ENCODE measurements at places on chromosomes 3 and 15.

- no peaks in the 10 kb centered on the region for H3K36me3 ChIP-seq
- H3K27me3 ChIP-seq = peaks cover 12% of the 10 kb centered on the region
- no peak overlapping the region for H3K4me3 ChIP-seq
- H3K4me1 ChIP-seq = no peaks in the 10 kb centered on the region
- no peak for DNase-seq
Measured at GRCh38 chr15:51322621-51323296, 15.6 kb downstream of the CYP19A1 start.

GRCh38 chr3:122331886-122332285, 6.8 kb downstream of the CSTA start:
- no peaks in the 10 kb centered on the region for H3K36me3 ChIP-seq
- peaks cover 3% of the 10 kb centered on the region for H3K4me1 ChIP-seq
- H3K4me3 ChIP-seq = no peak overlapping the region
- peaks cover 3% of the 10 kb centered on the region for H3K27me3 ChIP-seq
- H3K27ac ChIP-seq = no peak overlapping the region

- peaks cover 29% of the 10 kb centered on the region for H3K4me1 ChIP-seq
- no peak for DNase-seq
- no peak overlapping the region for H3K4me3 ChIP-seq
- H3K27ac ChIP-seq = peak overlapping the region; percentile 18
- H3K36me3 ChIP-seq = peaks cover 14% of the 10 kb centered on the region
- no peaks in the 10 kb centered on the region for H3K27me3 ChIP-seq
Measured at GRCh38 chr3:32700244-32700643, 15.3 kb downstream of the CNOT10 start.

GRCh38 chr15:76682259-76682658, 222.9 kb downstream of the SCAPER start:
- H3K4me1 ChIP-seq = no peaks in the 10 kb centered on the region
- no peak overlapping the region for H3K4me3 ChIP-seq
- no peak overlapping the region for H3K27ac ChIP-seq
- no peaks in the 10 kb centered on the region for H3K27me3 ChIP-seq
- H3K36me3 ChIP-seq = peaks cover 16% of the 10 kb centered on the region
- DNase-seq = no peak

- no peaks in the 10 kb centered on the region for H3K27me3 ChIP-seq
- H3K4me3 ChIP-seq = no peak overlapping the region
- no peaks in the 10 kb centered on the region for H3K4me1 ChIP-seq
- H3K27ac ChIP-seq = no peak overlapping the region
Measured at GRCh38 chr15:62637950-62638619, 404.5 kb upstream of the TPM1 start.

GRCh38 chr15:49877117-49877872, 241.7 kb downstream of the ATP8B4 start:
- no peak overlapping the region for H3K27ac ChIP-seq
- no peaks in the 10 kb centered on the region for H3K4me1 ChIP-seq
- no peaks in the 10 kb centered on the region for H3K36me3 ChIP-seq
- no peak for DNase-seq

GRCh38 chr3:184801241-184801785, 10.7 kb upstream of the VPS8 start:
- no peaks in the 10 kb centered on the region for H3K36me3 ChIP-seq
- DNase-seq = no peak
- H3K27ac ChIP-seq = no peak overlapping the region

DNA sequence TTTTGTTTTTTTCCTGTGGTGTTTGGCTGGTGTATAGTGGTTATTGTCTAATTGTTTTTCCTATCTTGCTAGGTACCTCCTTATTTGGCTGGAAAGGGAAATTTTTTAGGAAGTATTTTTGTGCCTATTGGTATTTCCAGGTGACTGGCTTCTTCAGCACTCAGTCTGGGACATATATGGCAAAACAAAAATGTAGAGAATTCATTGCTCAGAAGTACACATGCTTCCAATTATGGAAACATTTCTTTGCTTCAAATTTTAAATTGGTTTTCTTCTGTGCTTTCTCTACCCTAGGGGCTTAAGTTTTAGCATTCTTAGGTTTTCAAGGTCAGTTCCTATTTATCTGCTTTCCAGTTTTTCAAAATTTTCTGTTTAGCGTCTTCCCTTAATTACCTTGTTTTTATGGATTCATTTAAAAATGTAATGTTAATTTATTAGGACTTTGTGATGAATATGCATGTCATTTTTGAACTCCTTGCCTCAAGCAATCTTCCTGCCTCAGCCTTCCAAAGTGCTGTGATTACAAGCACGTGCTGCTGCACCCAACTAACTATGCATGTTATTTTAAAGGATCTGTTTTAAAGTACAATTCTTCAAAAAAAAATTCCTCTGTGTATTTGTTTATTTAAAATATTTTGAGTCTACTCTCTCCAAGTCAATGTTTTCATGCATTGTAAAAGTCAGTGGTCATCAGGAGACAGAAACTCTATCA, 231.9 kb upstream of the DPPA4 start:
- H3K27me3 ChIP-seq = no peaks in the 10 kb centered on the region
- H3K4me1 ChIP-seq = no peaks in the 10 kb centered on the region
- H3K4me3 ChIP-seq = no peak overlapping the region
- DNase-seq = no peak

GRCh38 chr3:76054404-76054803, 269.1 kb upstream of the ZNF717 start:
- no peak for DNase-seq
- H3K4me3 ChIP-seq = no peak overlapping the region
- H3K4me1 ChIP-seq = no peaks in the 10 kb centered on the region
- H3K36me3 ChIP-seq = no peaks in the 10 kb centered on the region
- H3K27ac ChIP-seq = no peak overlapping the region

DNA sequence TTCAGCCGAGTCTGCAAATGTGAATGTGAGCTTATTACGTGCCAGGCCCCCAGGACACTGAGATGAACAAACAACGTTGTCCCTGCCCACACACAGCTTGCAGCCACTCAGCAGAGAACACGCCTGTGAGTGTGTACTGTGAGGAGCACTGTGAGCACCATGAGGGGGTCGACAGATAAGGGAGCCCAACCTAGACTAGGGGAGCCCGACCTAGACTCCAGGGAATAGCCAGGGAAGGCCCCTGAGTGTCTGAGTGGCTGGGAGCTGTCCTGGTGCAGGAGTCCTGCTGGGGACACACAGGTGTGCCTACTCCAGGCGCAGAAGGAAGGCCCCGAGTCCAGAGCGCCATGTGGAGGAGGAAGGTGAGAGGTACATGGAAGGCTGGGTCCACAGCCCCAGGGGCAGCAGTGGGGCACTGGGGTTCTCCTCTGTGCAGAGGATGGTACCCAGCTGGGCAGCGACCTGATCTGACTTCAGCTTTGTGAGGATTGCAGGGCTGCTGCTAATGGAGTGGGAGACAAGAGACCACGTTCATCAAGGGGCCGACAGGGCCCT, 36.5 kb downstream of the MGLL start:
- no peaks in the 10 kb centered on the region for H3K36me3 ChIP-seq
- no peak for DNase-seq
- H3K4me3 ChIP-seq = no peak overlapping the region
- H3K4me1 ChIP-seq = peaks cover 3% of the 10 kb centered on the region
- H3K27me3 ChIP-seq = no peaks in the 10 kb centered on the region

- H3K36me3 ChIP-seq = no peaks in the 10 kb centered on the region
- H3K27ac ChIP-seq = no peak overlapping the region
- no peaks in the 10 kb centered on the region for H3K4me1 ChIP-seq
- H3K27me3 ChIP-seq = no peaks in the 10 kb centered on the region
Measured at GRCh38 chr3:87002346-87002745, 11.4 kb upstream of the VGLL3 start.

DNA sequence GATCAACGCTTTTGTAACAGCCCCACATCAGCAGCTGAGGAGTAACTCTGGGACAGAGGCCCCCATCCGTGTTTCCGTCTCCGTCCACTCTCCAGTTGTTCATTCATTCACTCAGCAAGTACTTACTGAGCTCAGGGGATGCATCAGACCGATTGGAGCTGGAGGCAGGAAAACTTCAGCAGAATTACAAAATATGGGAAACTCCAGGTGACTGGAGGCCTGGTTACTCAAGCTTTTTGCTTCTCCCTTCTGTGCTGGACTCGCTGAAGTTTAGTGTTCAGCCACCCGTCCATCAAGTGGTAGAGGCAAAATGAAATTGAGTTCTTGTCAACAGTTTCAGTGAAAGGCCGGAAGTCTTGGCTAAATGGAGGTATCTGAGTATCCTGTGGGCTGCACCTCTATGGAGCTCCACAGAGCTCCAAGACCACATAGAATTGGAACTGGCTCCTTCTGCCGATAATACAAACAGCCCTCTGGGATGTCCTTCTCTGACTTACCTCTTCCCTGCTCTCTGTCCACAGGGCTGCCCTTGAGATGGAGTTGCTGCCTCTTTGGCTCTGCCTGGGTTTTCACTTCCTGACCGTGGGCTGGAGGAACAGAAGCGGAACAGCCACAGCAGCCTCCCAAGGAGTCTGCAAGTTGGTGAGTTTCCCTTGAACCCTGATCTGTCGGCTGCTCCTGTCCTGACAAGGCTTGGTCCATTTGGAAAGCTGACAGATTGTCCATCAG, 14.7 kb downstream of the NRROS start:
- H3K27ac ChIP-seq = no peak overlapping the region
- H3K36me3 ChIP-seq = peaks cover 93% of the 10 kb centered on the region
- H3K27me3 ChIP-seq = no peaks in the 10 kb centered on the region

DNA sequence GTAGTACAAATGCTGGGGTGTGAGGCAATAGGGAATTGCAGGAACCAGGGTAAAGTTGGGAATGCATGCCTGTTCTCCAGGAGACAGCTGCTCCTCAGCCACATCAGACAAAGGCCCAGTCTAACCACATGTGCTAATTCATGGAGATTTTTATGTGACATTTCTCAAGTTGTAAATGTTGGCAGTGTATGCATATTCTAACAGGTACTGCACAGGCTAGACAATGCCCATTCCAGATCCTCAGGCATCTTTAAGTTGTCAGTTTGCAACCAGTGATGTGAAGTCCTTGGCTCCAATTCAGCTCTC, 84.9 kb downstream of the EEFSEC start:
- no peak overlapping the region for H3K27ac ChIP-seq
- H3K4me3 ChIP-seq = no peak overlapping the region
- peaks cover 11% of the 10 kb centered on the region for H3K4me1 ChIP-seq
- no peak for DNase-seq

DNA sequence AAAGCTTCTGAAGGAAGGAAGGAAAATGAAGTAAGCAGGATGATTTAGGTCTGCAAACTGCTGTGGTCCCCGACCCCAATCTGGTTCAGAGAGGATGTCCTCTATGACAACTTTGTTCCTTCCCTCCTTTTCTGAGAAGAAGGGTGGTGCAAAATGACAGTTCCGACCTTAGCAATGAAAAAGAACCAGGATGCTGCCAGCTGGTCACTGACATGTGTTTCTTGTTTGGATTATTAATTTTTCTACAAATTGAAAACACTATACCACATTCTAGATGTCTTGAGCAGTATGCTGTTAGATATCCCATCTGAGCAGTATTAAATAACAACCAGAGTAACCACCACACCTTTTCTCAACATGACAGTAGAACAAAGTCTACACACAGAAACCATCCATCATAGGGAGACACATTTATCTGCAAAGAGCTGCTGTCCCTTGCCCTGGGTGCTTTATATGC, 27.5 kb downstream of the CDCP1 start:
- DNase-seq = no peak
- H3K4me3 ChIP-seq = no peak overlapping the region
- H3K27me3 ChIP-seq = peaks cover 29% of the 10 kb centered on the region
- H3K27ac ChIP-seq = no peak overlapping the region
- peaks cover 2% of the 10 kb centered on the region for H3K4me1 ChIP-seq

DNA sequence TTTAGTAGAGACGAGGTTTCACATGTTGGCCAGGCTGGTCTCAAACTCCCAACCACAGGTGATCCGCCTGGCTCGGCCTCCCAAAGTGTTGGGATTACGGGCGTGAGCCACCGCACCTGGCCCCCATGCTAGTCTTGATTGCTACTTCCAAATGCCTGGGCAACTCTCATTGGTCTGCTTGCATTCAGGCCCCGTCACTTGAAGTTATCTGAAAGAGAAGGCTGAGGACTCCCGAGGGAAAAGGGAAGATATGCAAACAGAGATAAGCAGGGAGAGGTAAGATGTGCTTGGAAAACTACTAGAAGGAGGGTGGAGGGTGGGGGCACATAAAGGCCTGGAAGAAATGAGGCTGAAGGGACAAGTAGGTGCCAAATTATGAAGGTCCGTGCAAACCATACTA, 4.4 kb upstream of the LPP start:
- H3K27ac ChIP-seq = no peak overlapping the region
- H3K27me3 ChIP-seq = no peaks in the 10 kb centered on the region
- H3K4me3 ChIP-seq = no peak overlapping the region
- no peak for DNase-seq
- H3K36me3 ChIP-seq = peaks cover 2% of the 10 kb centered on the region
- H3K4me1 ChIP-seq = peaks cover 28% of the 10 kb centered on the region

- H3K27me3 ChIP-seq = no peaks in the 10 kb centered on the region
- peak overlapping the region; percentile 73 for H3K27ac ChIP-seq
- H3K4me3 ChIP-seq = peak overlapping the region; percentile 7
- H3K4me1 ChIP-seq = peaks cover 91% of the 10 kb centered on the region
Measured at GRCh38 chr3:108065096-108065495, 25.7 kb downstream of the CD47 start.

GRCh38 chr3:188239577-188239976, 85.6 kb downstream of the LPP start:
- no peaks in the 10 kb centered on the region for H3K36me3 ChIP-seq
- peaks cover 97% of the 10 kb centered on the region for H3K4me1 ChIP-seq
- DNase-seq = no peak
- no peaks in the 10 kb centered on the region for H3K27me3 ChIP-seq

- H3K27me3 ChIP-seq = peaks cover 8% of the 10 kb centered on the region
- DNase-seq = no peak
- no peaks in the 10 kb centered on the region for H3K36me3 ChIP-seq
- peaks cover 8% of the 10 kb centered on the region for H3K4me1 ChIP-seq
Measured at GRCh38 chr15:68310178-68310803, 32.7 kb downstream of the FEM1B start.

DNA sequence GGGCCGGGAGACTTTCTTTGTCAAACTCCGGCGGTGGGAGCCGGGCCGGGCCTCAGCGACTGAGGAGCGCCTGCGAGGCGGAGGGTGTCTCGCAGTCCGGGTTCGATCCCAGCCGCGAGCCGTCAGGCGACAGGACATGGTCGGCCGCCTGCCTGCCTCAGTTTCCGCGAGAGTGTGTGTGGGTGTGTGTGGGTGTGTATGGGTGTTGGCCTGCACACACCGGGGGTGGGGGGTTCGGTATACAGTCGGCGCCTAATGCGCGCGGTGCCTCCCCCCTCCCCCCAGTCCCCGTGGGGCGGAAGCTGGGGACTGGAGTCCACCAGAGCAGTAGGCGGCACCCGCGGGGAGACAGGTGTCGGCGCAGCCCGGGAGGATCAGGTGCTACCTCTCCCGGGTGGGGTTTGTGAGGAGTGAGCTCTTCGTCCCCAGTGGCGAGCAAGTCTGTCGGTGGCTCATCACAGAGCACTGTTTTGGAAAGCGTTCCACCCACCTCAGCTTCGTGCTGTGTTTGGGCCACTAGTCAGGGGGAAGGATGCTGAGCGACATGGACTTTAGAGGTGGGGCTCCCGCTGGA, 246.3 kb downstream of the GOLGA6L6 start:
- no peak overlapping the region for H3K4me3 ChIP-seq
- no peak overlapping the region for H3K27ac ChIP-seq
- no peak for DNase-seq
- H3K36me3 ChIP-seq = no peaks in the 10 kb centered on the region
- no peaks in the 10 kb centered on the region for H3K27me3 ChIP-seq
